Activated CD8-positive, alpha-beta memory T cell treated with anti-CD3 and anti-CD28 coated beads for 1 hour (primary cell): ENCODE measurements at places on chromosomes 7 and 10.

DNA sequence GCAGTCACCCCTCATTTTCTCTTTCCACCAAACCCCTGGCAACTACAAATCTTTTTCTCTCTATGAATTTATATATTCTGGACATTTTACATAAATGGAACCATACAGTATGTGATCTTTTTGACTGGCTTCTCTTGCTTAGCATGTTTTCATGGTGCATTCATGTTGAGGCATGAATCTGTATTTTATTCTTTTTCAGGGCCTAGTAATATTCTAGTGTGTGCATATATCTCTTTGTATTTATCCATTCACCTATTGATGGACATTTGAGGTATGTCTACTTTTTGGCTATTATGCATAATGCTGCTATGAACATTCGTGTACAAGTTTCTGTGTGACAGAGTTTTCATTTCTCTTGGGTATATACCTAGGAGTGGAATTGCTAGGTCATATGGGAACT, 78.2 kb downstream of the HACD1 start:
- DNase-seq: no peak

- DNase-seq: no peak
Measured at GRCh38 chr10:28359334-28359733, 56.5 kb upstream of the MPP7 start.

GRCh38 chr7:24709585-24710360, 47.5 kb downstream of the GSDME start:
- DNase-seq: no peak

GRCh38 chr10:105597312-105597711, 956.2 kb downstream of the SORCS3 start:
- no peak for DNase-seq

DNA sequence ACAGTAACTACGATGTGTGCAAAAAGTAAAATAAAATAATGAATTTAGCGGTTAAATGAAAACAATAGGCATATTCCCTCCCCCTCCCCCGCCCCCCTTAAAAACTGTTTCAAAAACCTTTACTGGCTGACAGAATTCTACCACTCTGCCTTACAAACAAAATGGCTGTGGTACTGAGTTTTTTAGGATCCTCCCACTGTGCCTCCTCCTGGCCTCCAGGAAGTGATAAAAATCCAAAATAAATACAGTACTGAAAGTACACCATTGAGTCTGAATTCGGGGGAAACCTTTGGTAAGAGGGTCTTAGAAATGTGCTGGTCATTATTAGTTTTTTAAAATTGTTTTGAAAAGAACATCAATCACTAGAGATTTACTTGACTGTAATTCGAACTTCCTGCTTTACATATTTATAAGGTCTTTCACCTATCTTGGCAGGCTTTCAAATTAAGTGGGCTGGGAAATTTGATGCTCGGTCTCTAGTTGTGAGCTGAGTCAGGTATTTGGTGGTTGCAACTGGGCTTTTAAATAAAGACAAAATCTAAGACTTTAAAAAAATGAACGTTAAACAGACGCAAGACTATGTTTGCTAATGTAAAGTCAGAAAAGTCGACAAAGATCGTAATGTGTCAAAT, 32.5 kb upstream of the EPC1 start:
- no peak for DNase-seq

- DNase-seq: no peak
Measured at GRCh38 chr7:150311711-150312110, 11.4 kb upstream of the LRRC61 start.
